ENCODE measurements at places on chromosomes 16 and 17.

GRCh38 chr17:17933775-17934174 lies 38.4 kb downstream of the TOM1L2 start:
- peak; percentile 39 for DNase-seq

GRCh38 chr17:77510133-77510796 lies 369.5 kb downstream of the SEC14L1 start:
- no peak for DNase-seq

DNA sequence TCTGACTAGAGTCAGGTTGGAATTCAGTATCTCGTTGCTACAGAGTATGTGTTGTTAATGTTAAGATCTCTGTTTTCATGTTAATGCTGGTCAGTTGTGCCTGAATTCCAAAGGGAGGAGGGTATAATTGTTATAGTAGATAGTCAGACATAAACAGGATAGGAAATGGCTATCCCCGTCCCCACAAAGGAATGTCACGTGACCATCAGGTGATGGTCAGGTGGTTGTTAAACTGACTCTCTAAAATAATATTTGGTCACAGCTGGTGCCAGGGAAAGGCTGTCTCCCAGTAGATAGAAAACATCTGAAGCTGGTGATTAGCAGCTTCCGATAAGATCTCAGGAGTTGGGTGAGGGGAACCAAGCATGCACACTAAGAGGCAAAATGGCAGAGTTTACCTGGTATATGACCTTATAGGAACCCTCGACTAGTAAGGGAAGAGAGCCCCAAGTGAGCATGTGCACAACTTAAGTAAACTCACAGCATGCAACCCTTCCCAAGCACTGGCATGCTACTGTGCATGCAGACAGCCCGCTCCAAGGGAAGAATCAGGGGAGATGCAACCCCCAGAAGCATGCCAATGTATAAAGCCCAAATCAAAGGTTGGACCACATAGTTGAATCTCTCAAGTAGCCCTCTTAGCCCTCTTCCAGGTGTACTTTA lies 27.4 kb upstream of the SLC6A2 start:
- DNase-seq: no peak

DNA sequence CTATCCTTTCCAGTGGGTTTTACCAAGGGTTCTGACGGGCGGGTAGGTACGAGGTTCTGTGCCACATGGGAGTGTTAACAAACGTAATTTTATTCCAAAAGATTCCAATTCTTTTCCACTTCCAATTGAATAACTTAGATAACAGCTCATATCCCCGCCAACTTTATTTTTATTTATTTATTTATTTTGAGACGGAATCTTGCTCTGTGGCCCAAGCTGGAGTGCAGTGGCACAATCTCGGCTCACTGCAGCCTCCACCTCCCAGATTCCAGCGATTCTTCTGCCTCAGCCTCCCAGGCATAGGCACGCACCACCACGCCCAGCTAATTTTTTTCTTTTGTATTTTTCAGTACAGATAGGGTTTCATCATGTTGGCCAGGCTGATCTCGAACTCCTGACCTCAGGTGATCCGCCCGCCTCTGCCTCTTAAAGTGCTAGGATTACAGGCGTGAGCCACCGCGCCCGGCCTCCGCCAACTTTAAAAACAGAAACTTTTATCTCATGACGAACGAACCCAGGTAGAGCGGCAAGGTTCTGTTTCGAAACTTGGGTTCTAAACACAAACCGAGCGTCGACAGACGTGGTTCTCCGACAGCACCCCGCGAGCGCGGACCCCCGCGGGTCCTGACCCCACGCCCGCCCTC lies 613 bp downstream of the ECI1 start:
- no peak for DNase-seq

Data from AG20443 (cell line).